Esophagus squamous epithelium (tissue), 5 donors: ENCODE measurements at places on chromosomes 2 and 18.

DNA sequence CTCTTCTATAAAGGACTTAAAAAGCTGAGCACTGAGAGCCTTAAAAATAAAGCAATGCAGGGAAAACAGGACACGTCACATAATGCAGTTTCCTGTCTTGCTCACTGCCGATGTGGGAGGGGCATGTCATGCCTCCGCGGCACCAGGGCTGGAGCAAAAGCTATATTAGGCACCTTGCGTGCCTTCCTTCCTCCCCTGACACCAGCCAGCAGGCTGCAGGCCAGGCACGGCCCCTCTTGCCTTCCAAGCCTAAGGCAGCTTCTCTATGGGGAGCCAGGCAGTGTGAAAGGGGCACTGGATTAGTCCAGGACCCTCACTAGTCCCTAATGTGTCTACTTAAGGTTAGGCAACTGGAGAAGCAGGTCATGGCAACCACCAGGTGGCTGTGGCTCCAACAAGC lies 26.3 kb downstream of the MRPL35 start:
- DNase-seq, result no peak

DNA sequence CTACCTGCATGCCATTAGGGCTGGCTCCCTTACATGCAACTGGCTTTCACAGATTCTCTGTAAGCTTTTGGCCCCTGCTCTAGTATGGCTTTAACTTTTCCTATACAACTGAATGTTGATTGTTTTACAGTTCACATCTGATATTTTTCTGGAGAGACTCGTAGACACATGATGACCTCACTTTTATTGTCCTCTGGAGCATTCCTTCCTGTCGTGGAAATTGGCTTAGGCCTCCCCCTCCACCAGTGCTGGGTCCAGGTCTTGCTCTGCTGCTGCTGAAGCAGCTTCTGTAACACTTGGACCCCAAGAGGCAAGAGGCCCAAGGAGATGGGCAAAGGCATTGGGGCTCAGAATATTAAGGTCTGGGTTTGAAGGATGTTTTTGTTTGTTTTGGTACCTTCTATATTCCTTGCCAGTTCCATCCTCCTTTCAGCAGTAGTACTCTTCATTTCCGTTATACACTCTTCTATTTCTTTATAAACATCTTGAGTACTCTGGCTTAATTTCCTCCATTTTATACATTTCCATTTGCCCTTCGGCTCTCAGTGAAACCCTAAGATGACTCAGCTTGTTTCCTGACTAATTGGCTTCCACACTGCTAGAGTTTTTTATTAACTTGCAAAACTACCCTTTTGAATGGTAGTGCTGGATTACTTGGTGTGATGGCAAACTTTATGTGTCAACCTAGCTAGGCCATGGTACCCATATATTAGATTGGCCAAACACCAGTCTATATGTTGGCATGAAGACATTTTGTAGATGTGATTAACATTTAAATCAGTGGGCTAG lies 219.8 kb downstream of the CDCA7 start:
- DNase-seq, result no peak

- DNase-seq, result no peak
These were observed 265.7 kb upstream of the NT5C1B start for GRCh38 chr2:18855027-18855426.

GRCh38 chr2:222179592-222179991 lies 119.2 kb downstream of the PAX3 start:
- DNase-seq, result no peak

DNA sequence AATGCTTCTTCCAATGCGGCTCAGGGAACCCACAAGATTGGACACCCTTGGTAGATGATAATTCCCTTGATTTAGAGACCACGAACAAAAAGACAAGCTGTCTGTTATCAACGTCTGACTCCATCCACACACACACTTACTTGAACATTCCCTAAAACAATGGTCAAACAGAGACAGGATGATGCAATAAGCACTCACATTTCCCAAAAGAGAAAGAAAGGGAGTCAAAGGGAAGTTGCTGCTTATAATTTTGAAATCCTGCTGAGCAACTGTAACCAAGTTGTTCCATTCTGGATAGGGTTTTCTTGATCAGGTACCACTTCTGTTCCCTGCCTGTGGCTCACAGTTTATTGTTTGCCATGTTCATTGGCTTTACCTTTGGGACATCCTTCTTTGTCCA lies 571.3 kb upstream of the CNTNAP5 start:
- DNase-seq, result no peak

DNA sequence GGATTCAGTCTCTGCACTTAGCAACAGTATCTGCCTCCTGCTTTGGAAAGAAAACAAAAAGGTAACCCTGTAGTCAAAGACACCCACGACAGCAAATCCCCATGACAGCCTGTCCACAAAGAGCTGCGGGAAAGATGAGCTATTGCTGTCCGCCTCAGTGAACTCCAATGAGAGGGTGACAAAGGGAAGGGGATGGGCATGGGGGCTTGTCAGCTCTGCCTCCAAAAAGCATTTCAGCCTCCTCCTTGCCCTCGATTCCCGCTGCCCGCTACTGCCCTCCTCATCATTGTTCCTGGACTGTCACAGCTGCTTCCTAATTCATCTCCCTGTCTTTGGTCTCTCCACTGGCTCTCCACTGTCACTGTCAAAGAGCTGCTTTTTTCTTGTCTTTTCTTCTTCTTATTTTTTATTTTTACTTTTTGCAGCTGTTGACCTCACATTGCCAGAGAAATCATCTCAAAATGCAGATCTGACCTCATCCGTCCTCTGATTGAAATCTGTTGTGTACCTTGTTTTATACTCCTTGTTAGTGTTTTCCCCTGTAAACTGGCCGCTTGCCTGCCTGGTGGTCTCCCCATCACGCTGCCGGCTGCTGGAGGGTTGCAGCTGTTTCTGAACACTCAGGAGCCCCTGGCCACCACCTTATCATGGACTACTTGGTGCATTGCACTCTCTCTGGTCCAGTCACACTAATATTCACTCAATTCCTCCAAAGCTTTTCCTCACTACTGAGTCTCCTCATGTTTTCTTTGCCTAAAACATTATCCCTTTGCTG lies 7.9 kb upstream of the E2F6 start:
- no peak for DNase-seq

GRCh38 chr2:231526341-231527090 lies 3.7 kb downstream of the NMUR1 start:
- no peak for DNase-seq

- DNase-seq, result no peak
These were observed 908.3 kb upstream of the TMEFF2 start for GRCh38 chr2:193103064-193103463.

- DNase-seq, result no peak
These were observed 66.3 kb upstream of the GLI2 start for GRCh38 chr2:120669121-120669952.

DNA sequence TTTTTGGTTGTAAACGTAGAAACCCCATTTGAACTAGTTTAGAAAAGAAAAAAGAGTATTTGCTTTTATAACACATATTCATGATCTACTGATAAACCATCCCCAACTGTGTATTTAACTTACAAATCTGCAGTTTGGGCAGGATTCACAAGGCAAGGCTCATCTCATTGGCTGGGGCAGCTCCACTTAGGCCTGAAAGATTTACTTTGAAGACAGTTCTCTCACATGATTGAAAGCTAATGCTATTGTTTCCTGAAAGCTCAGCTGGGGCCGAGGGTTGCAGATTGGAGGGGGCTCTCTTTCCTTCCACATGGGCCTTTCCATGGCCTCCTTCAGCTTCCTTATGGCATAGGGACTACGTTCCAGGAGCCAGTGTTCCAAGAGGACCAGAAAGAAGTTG lies 47.4 kb downstream of the ARHGAP15 start:
- DNase-seq, result no peak

DNA sequence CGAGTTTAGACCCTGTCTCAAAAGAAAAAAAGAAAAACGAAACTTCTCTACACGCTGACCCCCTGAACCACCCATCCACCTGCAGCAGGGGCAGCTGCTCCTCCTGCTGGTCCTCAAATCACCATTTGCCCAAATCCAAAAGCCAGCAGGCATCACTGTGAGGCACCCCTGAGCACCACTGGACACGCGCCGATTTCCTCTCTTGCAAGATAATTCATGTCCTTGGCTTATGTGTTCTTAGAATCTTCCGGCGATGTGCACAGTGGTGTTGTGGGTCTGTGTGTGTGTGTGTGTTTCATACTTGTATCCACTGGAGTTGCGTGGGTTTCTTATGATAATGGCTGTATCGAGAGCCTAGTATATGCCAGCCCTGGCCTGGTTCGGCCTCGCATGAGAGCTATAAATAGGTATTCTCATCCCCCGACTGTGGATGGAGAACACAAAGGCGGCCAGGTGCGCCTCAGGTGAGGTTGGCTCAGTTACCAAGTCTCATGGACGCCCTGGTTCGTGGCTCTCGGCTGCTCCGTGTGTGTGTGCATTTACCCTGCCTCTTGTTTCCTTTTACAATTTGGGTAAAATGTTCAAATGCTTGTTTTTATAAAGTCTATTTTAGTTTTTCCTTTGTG lies 235.5 kb downstream of the HDAC4 start:
- DNase-seq, result no peak

DNA sequence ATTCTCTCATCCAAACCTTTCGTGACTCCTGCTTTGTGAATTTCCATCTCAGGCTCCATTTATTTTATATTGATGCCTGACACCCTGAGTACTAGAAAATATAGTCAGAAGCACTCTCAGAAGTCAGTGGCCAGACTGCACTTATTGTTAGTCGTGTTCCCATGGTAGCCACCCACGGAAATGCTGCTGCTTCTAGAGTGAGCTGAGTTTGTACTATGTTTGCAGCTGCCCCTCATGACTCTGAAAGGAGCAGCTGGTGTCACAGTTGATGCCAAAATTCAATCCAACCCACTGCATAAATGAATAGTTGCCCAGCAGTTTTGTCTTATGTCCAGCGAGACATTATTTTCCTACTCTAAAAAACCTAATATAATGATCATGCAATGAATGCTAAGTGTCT lies 265.2 kb upstream of the SPHKAP start:
- no peak for DNase-seq

GRCh38 chr2:42072349-42073118 lies 24.7 kb downstream of the PKDCC start:
- DNase-seq, result no peak

DNA sequence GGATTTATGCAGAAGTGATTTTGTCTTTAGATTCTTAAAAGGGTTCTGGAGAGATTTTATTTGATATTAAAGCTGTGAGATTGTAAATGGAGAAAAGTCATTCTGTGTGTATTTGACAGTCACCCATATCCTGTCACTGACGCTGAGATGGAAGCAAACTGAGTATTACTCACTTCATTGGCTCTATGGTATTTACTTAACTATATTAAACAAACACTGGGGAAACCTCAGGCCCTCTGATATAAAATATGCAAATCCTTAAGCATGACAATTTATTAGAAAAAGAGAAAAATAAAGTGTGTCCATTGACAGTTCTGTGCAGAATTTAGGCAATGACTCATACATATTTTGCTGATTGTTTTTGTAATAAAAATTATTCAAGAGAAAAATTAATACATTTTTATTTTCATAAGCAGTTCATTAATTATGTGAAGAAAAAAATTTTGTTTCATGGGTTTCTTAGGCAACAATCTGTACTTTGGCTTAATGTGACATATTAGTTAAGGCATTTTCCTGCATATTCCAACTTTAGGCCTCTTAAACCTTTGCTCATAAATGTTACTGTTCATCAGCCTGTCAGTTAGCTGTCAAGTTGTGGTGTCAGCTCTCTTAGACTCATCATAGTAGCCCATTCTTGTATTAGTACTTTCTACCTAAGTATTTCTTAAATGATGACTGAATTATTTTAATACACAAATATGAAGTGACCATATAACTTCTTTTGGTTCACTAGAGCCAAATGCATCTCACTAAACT lies 99.9 kb downstream of the PARD3B start:
- DNase-seq, result no peak

- DNase-seq, result no peak
These were observed 22.4 kb upstream of the KCNK3 start for GRCh38 chr2:26670171-26670570.

- no peak for DNase-seq
These were observed 1.9 kb downstream of the WDR12 start for GRCh38 chr2:202909394-202910192.

GRCh38 chr2:217960351-217960750 lies 42.4 kb downstream of the TNS1 start:
- no peak for DNase-seq

DNA sequence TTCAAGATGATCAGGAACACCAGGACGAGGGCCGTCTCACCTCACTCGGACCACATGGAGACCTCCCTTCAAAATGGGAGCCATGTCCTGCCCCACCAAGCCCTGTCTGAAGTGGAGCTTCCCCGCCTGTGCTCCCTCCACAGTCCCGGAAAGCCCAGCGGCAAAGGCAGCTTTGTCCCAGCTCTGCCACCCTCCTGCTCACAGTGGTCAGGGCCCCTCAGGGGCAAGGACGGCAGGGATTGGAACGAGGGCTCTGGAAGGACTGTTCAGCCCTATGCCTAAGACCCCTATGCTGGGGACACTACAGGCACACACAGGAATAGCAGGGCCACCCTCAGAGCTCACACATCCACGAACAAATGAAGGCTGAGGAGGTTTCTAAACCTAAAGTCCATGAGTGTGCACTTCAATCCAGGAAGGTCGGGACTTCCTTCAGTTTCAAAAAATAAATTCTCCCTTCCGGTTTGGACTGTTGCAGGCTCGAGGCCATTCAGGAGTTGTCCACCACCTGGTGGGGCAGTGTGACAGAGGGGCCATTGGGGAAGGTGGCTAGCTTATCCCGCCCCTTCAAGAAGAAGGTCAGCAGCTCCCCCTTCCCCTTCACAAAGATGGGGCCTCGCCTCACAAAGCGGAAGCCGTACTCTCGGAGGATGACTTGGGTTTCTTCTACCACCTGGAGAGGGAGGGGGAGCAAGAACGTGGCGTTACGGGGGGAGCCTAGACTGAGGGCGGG lies 26.4 kb downstream of the CENPO start:
- DNase-seq, result no peak

GRCh38 chr2:214630402-214631045 lies 179.0 kb downstream of the BARD1 start:
- DNase-seq, result no peak

DNA sequence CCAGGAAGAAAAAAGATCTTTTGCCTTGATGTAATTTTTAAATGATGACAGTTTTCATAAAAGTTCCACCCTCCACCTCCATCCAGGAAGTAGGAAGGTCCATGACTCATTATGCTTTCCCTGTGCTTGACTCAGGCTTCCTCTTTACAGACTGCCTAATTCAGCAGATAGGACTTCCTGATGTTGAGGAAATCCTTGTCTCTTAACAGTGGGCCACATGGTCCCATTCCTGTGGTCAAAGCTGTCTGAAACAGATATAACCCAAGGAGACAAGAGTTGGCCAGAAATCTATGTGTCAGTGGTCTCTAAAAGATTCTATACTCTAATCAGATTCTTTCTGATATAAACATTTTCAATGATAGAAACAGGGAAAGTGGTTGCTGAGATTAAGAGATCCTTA lies 119.1 kb downstream of the BAZ2B start:
- no peak for DNase-seq

DNA sequence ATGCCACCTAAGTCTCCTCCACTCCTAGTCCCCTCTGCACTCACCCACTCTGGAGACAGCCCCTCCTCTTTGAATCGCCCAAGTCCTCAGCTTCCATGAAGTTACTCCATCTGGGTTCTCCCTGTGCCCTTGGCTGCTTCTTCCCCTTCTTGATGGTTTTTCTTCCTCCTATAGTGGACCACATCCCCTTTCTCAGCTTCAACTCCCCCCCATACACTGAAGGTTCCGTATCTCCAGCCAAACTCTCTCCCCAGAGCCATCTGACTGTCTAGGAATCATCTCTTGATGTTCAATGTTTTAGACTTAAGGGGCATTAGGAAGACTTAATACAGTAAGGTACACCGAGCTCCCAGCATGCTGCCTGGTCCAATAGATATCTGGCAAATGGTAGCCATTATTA lies 39.6 kb downstream of the EMX1 start:
- no peak for DNase-seq

GRCh38 chr2:135121016-135121657 lies 69.0 kb downstream of the RAB3GAP1 start:
- DNase-seq, result no peak

GRCh38 chr18:34595690-34596089 lies 114.4 kb upstream of the DTNA start:
- DNase-seq, result no peak
